Endothelial cell of umbilical vein (primary cell): ENCODE measurements at places on chromosomes 5 and 9.

GRCh38 chr5:172119921-172120688, 67.9 kb downstream of the STK10 start:
- no peak for DNase-seq

- peak; percentile 23 for DNase-seq
Measured at GRCh38 chr9:20558566-20559016, 63.7 kb downstream of the MLLT3 start.

DNA sequence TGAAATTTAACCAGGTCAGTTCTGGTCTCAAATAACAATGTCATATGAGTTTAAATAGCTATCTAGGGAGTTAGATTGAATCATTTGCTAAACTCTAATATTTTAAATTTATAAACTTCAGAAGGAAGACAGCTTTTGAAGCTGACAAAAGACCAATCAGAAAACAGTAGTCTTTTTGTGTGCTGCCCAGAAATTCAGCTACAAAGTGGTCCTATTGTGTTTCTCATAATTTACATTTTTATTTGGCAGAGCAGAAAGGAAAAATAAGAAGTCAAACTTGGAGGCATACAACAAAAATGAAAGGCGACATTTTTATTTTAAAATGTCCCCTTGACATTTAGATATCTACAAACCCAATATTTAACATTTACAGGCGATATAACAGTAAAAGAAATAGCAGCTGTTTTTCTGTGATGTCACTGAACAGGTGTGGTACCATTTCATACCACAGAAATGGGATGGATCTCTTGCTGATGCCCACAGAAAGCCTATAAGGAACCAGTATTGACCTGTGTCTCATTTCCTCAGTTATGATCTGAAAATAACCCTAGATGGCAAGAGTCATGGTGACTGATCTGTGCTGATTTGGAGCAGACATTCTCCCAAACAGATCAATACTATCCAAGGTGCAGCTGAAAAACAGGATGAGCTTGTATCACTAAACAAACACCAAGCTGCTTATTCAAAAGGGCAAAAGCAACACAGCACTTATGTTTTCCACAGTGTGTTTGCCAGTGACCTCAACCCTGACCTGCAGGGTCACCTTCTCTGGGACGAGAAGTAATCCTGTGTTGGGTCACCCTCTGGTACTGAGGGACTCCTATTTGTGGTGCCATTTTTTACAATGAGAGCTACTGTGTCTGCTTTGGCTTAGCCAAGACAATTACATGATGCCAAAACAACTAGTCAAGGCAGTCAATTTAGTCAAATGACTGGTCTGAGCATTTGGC, 3.6 kb upstream of the FST start:
- peak; percentile 10 for DNase-seq

DNA sequence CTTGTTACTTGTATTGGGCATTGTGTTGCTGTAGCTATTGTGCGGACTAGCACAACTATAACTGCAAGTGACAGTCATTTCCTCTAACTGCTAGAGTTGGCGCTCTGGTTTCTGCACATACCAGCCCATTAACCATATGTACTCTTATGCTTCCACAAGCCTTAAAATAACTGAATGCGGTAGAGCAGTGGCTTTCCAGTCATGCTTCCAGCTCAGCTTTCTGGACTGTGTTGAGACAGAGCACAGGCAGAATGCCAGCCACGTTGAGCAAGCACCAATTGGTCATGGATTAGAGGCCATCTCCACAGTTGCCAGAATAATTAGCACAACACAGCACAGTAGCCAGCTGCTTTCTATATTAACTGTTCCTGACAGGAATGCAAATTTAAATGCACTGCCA, 12.2 kb downstream of the INVS start:
- no peak for DNase-seq

DNA sequence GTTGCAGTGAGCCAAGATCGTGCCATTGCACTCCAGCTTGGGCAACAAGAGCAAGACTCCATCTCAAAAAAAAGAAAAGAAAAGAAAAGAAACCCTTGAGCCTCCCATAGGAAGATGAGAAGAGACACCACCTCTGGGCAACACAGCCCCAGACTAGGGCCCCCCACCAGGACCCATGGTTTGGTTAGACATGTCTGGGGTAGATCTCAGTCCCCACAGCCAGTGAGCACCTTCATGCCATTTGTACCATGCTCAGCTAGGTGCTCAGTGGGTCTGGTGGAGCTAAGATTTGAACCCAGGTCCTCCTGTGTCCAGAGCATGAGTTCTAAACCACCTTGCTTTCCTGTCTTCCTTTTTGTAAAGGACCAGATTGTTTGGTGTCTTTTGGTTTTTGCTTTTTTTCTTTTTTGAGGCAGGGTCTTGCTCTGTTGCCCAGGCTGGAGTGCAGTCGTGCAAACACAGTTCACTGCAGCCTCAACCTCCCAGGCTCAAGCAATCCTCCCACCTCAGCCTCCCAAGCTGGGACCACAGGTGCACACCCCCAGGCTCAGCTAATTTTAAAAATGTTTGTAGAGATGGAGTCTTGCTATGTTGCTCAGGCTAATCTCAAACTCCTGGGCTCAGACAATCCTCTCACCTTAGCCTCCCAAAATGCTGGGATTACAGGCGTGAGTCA, 11.7 kb downstream of the OLFML2A start:
- no peak for DNase-seq
